ENCODE measurements at places on chromosomes 12 and 14.
A peak's percentile ranks its signal among the peaks of the same experiment; 100 is the strongest.

DNA sequence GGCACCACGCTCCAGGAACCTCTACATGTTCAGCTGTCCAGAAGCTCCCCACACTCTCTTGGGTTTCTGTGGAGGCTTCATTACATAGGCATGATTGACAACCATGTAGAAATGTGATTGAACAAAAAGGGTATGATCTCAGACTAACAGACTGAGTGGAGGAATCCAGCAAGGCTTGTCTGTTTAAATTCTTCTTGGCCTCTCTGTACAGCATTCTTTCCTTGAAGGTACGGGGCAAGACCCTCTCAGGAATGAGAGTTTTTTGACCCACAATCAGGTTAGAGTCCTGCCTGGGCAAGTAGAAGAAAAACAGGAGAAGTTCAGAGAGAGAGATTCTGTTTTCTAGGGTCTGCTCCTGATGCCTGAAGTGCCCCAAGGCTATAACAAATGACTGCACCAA, 40.9 kb downstream of the SRGAP1 start:
- DNase-seq = no peak

DNA sequence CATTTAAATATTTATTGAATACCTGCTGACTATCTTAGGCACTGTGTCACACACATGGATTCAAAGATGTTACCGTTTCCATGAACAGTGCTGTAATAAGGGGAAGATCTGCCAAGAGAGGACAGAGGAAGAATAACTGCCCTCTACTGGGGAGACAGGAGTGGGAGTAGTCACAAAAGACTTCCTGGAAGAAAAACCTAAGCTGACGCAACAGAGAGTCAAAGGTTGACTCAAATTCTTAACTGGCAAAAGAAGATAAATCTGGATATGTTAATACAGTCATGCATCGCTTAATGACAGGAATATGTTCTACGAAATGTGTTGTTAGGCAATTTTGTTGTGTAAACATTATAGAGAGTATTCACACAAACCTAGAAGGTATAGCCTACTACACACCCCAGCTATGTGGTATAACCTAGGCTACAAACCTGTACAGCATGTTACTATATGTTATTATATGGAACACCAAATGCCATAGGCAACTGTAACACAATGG, 51.5 kb downstream of the DCAF5 start:
- no peak for DNase-seq

DNA sequence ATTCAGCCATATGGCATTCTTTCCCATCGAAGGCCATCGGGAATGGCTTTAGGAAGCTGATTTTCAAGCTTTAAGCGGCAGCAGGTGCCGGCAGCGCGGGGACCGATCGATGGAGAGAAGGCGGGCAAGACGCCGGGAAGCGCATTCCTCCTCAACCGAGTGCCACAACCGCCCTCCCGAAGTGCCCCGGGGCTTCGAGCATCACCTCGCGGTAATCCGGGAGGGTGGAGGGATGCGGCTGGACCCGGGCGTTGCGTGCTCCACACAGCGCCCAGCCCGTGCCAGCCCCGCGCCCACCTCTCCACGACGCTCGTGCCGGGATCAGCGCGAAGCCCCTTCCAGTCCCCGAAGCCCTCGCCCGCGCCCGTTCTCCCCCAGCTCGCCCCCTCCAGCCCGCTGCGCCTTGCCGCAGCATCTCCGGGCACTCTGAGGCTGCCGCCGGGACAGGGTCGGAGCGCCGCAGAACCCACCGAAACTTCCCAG, 3.2 kb downstream of the USP44 start:
- peak; percentile 53 for DNase-seq

DNA sequence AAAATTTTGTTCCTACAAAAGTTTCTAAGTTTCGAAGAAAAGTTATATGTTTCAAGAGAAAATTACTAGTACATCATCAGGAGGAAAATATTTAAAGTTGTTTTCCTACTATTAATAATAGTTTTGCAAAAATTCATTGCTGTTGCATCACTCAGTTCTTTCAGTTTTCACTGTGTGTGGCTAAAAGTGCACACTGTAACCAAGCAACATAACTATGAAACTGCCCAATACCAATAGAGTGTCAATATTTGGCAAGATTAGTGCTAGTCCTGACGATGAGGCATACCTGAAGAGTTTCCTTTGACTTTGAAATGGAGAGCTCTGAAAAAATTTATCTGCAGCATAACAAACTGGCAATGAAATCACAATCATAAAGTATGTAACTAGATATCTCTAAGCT, 194.3 kb downstream of the CPNE8 start:
- no peak for DNase-seq

- DNase-seq = no peak
Observed at GRCh38 chr14:88616697-88617096, 53.9 kb downstream of the ZC3H14 start.

DNA sequence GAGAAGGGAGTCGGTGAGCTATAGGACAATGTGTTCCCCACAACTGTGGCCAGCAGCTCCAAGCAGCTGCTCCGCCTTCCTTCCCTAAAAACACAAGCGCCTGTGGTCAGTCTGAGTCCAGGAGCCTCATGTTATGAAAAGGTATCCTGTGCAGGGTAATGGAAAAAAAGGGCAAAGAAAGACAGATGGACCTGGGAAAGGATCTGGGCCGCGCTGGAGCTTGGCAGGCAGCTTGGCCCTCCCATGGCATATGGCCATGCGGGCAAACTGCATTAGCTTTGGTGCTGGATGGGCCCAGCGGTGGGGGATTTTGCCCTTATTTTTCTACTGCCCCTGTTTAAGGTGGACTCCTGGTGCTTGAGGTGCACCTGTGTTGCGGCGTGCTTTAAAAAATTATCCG, 23.7 kb upstream of the CHST11 start:
- DNase-seq = no peak

GRCh38 chr12:123126294-123127181, 24.4 kb downstream of the PITPNM2 start:
- no peak for DNase-seq

- DNase-seq = no peak
Observed at GRCh38 chr14:58755031-58755925, 117.5 kb downstream of the DACT1 start.

- no peak for DNase-seq
Observed at GRCh38 chr12:130742112-130742511, 26.0 kb upstream of the RIMBP2 start.

- no peak for DNase-seq
Observed at GRCh38 chr12:42744539-42745182, 155.1 kb upstream of the PRICKLE1 start.

GRCh38 chr12:96224219-96224615, 30.0 kb downstream of the ELK3 start:
- DNase-seq = no peak

GRCh38 chr12:75705749-75706711, 194.6 kb upstream of the KRR1 start:
- DNase-seq = no peak

DNA sequence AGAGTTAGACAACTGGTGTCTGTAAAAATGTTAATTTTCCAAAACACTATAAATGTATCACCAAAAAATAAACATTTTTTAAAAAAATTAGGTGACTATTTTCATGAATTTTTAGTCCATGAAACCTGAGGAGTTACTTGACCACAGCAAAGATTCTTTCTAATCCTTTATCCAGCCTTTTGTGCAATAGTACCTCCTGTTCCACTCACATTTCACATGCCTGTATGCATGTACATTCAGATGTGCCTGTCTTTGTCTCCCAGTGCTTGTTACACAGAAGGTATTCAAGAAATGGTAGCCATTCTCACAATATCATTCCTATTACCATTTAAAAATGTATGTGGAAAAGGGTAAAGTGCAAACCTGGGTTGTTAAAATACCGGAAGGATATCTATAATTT, 857.0 kb downstream of the DIO2 start:
- no peak for DNase-seq

DNA sequence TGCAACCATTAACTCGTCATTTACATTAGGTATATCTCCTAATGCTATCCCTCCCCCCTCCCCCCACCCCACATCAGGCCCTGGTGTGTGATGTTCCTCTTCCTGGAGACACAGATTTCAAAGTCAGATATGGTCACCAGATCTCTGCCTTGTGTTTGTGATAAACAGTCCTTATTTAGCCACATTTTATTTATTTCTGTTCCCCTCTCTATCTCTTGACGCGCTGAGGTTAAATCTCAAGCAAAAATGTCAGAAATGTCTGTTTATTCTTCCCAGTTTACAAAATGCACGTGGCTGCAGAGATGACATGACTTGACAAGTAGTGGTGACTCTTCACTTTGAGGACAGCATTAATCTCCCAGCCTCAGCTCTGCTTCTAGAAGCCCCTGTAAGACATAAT, 11.5 kb upstream of the RASSF3 start:
- DNase-seq = no peak

DNA sequence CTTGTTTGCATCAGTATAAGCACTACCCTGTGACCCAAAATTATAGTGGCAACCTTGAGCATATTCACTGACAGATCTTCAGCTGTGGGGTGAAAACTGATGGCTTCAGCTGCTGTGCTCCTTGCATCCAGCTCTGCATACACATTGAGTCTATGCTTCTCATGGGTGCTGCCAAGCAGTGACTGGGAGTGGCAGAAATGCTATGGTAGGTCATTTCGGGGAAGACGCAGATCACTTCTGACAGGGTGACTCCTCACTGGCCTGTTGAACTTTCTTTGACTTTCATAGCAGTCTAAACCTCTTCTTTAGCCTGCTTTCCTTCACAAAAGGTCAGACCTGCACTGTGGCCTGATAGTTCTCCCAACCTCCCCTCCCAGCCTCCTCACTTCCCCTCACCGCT, 5.6 kb upstream of the ALDH1L2 start:
- DNase-seq = no peak

GRCh38 chr12:47121146-47121545, 41.4 kb upstream of the AMIGO2 start:
- DNase-seq = no peak

- no peak for DNase-seq
Observed at GRCh38 chr14:68269136-68269927, 449.8 kb downstream of the RAD51B start.

- peak; percentile 81 for DNase-seq
Observed at GRCh38 chr14:21525962-21526671, at the start of gene SALL2. TSS of gene SALL2 (minus strand) at chr14:21526346. CDS start at chr14:21526127, 219 bp downstream.

- peak; percentile 72 for DNase-seq
Observed at GRCh38 chr12:100668945-100669536, 95.6 kb downstream of the GAS2L3 start.

DNA sequence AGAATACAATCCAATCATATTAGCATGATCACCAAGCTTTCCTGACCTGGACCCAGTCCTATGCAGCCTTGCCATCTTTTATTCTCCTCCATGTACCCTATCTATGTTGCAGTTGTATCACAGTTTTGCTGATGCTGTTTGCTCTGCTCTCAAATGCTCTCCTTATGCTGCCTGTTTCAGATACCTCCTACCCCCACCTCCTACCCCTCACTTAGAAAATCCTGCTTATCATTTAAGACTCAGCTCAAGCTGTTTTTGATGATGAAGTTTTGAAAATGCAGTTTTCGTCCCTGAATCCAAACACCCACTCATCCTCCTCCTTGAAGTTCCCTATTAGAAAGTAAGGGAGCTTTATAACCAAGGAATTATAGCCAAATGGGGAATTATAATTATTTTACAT, 457.4 kb upstream of the ATP2B1 start:
- DNase-seq = no peak

DNA sequence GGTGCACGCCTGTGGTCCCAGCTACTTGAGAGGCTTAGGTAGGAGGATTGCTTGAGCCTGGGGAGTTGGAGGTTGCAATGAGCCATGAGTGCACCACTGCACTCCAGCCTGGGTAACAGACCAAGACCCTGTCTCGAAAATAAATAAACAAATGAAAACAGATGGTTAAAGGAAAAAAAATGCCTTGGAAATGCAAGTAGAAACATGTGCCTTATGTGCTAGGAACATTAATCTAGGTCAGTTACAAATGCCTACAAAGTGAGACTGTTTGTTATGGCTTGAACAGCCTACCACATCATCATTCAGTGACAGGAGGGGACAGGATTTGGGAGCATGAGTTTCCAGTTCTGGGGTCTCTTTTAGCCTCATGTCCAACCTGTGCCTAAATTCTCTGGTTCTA, 52.4 kb upstream of the BCAT1 start:
- no peak for DNase-seq

DNA sequence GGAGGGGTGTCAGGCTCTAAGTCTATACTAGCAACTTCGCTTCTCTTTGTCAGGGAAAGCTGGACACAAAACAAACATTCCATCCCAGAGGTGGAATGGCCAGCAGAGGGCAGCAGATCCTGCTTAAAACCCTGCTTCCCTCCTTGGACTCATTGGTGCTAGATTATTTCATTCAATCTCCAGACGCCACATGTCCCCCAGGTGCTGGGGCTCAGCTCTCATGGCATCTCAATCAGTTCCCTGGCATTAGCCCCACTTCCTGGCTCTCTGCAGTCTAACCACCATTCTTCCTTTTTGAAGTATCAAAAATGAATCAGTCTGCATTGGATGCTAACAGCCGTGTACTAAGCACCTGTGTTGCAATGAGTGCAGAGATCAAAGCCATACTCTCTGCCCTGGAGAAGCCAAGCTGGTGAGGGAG, 8.1 kb upstream of the PPP1R1A start:
- peak; percentile 72 for DNase-seq

- DNase-seq = no peak
Observed at GRCh38 chr12:6553051-6553868, 2.6 kb downstream of the IFFO1 start.

DNA sequence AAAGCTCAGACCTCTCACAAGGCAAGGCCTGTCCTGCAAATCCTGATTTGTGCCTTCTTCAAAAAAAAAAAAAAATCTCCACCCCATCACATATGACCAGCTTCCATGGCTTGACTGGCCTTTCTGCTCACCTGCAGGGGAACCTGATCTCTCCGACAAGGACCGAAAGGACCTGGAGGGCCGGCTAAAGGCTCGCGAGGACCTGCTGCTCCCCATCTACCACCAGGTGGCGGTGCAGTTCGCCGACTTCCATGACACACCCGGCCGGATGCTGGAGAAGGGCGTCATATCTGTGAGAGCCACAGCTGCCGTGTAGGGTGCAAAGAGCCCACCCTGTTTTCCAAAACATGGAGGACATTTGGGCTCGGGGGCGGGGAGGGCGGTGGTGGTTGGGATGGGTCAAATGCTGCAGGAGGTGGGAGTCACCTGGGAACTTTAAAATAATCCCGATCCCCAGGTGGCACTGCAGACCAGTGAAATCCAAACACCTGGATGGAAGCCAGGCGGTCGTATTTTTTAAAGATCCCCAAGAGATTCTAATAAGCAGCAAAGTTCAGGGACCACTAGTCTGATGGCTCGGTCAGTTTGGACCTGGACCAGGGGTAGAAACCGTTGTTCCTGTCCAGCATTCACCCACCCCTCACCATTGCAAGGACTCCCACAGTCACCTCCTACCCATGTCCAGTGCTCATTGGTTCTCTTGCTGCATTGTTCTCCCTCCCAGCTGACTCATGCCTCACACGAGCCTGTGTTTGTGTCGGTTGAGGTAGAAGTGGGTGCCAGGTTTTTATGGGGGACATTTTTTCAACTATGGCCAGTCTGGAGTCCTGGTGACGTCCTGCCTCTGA, 44.8 kb downstream of the FOXN4 start:
- peak; percentile 70 for DNase-seq

- DNase-seq = no peak
Observed at GRCh38 chr12:121798787-121799155, 5.0 kb upstream of the SETD1B start.

Measured in stimulated activated CD4-positive, alpha-beta T cell treated with anti-CD3 and anti-CD28 coated beads, Interleukin-2, amount 100 ng/mL, for 24 hours (primary cell).